ENCODE measurements at places on chromosomes 11 and 22.

DNA sequence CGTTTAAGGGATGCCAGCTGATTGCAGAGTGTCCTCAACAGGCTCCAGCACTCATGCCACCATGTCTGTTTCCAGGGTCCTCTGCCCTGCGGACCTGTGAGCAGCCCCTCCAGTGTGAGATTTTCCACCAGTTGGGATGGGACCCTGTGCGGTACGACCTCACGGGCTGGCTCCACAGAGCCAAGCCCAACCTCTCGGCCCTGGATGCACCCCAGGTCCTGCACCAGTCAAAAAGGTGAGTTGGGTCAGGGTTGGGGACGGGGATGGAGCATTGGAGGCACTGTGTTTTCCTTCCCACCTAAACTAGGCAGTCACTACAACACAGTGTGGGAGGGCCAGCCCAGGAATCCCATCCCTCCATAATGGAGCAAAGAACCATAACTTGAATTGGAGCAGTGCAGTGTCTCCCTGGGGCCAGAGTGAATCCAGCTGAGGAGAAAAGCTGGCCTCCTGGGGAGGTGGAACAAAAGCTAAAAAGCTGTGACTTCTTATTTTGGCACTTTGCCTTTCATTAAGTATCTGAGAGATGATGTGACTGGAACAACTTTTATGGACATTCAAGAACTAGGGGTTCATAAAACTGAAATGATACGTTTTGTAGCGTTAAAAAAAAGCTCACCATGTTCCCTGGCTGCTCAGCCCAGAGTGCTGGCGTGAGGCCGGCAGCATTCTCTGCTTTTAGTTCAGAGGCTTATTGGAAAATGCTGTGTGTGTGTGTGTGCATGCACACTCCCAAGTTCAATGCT is 101.8 kb downstream of the MYO18B start:
- DNase-seq = no peak

DNA sequence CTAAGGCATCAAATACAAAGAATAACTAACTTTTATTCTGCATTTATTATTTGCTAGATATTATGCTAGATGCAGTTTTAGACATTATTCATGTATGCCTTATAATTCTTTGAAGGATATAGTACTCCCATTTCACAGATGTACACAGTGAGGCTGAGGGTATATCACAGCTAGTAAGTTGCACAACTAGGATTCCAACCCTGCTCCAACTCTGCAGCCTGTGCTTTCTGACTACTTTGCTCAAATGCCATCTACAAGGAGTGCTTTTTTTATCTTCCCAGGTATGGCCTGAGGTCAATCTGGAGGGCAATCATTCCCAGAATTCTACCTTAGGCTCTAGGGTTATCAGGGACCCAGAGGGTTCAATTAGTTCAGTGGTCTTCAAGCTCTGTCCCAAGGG is 28.4 kb downstream of the NUP160 start:
- no peak for DNase-seq

DNA sequence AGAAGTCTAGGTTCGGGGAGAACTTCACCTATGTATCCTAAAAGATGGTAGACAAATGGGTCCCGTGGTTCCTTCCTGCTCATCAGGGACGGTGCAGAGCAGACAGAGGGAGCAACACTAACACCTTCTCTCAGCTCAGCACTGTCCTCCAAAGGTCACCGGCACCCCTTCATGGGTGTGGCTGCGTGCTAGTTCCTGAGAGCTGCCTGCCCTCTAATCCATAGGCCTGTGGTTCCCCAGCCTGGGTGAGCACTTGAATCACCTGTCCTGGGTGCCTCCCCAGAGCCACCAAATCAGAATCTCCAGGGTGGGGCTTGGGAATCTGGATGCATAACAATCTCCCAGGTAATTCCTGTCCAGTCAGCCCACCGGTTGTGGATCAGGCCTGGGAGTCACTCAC is 113.9 kb upstream of the TMEM45B start:
- DNase-seq = peak; percentile 81

DNA sequence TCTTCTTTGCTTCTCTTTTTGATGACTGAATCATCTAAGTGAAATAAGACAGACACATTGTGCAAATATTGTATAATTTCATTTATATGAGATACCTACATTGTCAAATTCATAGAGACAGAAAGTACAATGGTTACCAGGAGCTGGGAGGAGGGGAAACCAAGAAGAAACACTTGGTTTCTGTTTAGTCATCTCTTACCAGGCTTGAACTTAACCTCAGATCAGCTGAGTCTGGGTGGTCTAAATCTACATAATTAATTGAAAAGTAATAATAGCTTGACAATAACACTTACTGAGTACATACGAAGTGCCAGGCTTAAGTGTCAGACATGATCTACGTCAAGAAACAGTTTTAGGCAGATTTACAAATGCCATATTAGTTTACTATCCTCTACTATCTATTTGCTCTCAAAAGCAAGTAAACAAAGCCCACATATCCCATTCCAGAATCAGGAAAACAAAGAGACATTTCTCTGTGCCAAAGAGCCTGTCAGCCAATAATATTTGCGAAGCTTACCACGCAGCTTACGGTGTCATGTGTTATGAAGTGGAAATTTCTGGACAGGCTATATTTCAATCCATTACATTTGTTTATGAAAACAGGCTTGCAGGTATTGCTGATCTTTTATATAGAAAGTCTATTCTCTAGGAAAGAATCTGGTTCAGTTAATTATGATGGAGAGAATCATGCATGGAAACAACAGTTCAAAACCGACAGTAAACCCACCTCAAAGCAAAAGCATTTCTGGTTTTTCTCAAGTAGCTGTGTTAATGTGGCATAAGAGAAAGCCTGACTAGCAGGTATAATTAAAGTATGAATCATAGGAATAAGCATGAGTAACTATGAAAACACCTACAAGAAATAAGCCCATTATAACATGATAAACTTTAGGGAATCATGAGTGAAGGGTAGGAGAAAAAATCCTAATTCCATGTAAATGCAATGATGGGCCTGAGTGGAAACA is 2.7 kb upstream of the ARHGAP42 start:
- DNase-seq = no peak

GRCh38 chr11:114080769-114081168 is 21.3 kb downstream of the ZBTB16 start:
- no peak for DNase-seq

DNA sequence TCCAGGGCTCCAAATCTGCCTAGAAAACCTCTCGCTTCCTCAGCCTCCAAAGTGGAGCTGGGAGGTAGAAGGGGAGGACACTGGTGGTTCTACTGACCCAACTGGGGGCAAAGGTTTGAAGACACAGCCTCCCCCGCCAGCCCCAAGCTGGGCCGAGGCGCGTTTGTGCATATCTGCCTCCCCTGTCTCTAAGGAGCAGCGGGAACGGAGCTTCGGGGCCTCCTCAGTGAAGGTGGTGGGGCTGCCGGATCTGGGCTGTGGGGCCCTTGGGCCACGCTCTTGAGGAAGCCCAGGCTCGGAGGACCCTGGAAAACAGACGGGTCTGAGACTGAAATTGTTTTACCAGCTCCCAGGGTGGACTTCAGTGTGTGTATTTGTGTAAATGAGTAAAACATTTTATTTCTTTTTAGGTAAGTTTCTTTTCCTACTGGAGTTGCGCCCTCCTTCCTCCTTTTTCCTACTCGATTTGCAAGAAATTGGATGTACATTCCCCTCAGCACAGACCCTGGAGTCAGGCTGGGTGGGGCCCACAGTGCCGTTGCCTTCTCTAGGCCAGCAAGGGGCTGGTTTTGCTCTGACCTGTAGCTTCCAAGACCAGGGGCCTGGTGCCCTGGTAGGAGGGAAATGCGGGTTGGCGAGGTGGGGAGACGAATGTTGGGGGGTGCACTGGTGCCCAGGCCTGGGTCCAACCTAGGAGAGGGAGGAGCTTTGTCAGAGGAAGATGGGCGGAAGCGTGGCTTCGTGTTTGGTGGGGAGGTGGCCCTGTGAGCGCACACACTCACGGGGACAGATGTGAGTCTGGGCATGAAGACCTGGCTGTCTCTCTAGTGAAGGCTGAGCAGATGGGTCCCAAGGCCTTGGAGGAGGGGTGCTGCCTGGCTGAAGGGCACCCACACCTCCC is 50.6 kb downstream of the ST14 start:
- peak; percentile 78 for DNase-seq

GRCh38 chr11:130915603-130916237 is 559 bp downstream of the SNX19 start:
- DNase-seq = no peak

Measured in lower leg skin (tissue), 4 donors.